ENCODE measurements at places on chromosomes 4 and X.

DNA sequence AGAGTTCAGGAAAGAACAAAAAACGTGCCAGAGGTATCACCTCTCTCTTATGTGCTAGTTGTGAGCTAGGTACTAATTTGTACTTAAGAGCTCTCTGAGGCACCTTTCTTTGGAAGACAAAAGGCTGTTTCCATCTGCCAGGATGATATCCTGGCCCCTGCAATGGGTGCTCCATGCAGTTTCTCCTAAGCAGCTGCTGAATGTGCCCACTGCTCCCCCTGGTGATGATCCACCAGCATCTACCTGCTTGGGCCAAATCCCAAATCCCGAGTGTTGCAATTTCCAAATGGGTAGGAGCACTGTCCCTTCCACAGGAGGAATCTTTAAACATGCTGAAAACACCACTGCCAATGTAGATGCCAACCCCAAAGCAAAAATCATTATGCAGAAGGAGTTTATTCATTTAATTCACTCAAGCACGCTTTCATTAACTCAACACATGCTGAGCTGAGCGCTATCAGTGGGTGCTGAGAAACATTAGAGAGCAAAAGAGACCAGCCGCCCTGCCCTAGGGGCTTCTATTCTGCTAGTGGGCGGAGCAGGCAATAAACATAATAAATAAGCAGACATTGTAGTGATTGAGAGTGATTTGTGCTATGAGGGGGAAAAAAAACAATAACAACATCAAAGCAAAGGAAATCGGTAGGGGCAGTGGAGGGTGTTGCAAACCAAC lies 69.6 kb upstream of the C4orf50 start:
- DNase-seq: peak; percentile 55

DNA sequence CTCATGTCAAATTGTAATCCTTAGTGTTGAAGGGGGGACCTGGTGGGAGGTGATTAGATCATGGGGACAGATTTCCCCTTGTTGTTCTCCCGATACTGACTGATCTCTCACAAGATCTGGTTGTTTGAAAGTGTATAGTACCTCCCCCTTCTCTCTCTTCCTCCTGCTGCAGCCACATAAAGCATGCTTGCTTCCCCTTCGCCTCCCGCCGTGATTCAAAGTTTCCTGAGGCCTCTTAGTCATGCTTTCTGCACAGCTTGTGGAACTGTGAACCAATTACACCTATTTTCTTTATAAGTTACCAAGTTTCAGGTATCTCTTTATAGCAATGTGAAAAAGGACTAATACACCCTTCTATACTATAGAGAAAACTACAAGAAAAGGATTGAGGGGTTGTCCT lies 1170.5 kb upstream of the AGA start:
- DNase-seq: no peak

- no peak for DNase-seq
These were observed 50.4 kb downstream of the TBC1D9 start for GRCh38 chr4:140705625-140706275.

GRCh38 chr4:65580551-65580950 lies 89.7 kb downstream of the EPHA5 start:
- DNase-seq: peak; percentile 40

DNA sequence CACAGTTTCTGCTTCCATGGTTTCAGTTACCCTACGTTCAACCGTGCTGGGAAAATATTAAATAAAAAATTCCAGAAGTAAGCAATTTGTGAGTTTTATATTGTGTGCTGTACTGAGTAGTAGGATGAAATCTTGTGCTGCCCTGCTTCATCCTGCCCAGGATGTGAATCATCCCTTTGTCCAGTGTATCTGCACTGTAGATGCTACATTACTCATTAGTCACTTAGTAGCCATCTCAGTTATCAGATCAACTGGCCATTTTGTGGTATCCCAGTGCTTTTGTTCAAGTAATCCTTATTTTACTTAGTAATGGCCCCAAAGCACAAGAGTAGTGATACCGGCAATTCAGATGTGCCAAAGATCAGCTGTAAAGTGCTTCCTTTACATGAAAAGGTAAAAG lies 97.9 kb downstream of the COX18 start:
- DNase-seq: no peak

DNA sequence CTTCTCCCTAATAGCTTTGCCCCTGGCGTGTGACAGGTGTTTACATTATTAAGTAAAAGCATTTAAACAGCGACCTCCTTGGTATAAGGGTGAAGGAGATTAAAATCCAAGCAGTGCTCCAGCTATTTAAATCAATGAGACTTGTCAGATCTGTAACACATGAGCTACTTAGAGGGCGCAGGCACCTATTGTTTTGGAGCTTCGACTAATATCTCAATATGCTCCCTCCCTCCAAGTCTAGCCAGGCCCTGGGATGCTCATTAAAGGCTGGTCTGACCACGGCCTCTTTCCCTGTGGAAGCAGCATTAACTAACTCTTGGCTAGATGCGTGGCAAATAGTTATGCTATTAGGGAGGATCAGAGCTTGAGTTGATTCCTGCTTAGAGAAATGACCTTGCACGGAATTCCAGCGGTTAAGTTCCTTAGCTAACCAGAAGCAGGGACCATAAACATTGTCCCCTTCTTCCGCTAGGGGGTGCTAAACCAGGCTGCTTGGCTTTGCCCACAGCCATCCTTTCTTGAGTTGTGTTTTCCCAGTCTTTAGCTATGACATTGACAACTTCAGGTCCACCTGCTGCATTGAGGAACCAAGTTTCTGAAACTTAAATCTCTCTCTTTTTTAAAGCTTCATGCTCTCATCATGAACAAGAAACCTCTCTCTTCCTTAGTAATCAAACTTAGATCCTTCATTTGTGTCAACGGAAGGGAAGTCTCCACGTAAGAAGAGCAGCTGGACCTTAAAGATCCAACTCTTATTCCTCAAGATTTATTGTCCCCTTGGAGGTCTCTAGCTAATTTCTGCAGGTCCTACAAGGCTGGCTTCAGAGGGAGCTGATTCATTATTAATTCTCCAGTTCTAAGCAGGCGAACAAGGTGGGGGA lies 80.7 kb upstream of the IGFBP7 start:
- DNase-seq: peak; percentile 29

GRCh38 chr4:10092481-10093270 lies 23.9 kb downstream of the WDR1 start:
- no peak for DNase-seq

- peak; percentile 12 for DNase-seq
These were observed 851.7 kb upstream of the PCDH10 start for GRCh38 chr4:132297346-132297745.

GRCh38 chr4:18227880-18228279 lies 206.3 kb upstream of the LCORL start:
- no peak for DNase-seq

- DNase-seq: no peak
These were observed 887.3 kb upstream of the DIAPH2 start for GRCh38 chrX:95797344-95797743.

DNA sequence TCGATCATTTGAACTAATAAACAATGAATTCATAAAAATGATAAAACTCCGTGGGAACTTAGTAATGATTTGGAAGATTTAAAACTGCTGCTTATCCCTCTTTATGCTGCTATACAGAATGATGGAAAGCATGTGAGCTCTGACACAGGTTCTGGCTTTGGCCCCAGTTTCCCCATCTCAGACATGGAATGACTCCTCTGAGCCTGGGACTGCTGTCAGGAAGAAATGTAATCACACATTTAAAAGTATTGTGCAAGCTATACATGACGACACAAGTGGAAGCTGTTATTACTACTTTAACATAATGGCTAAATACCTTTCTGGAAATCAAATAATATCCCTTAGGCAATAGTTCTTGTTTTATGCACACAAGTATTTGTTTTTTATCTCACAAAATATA lies 161.7 kb downstream of the DCHS2 start:
- no peak for DNase-seq

DNA sequence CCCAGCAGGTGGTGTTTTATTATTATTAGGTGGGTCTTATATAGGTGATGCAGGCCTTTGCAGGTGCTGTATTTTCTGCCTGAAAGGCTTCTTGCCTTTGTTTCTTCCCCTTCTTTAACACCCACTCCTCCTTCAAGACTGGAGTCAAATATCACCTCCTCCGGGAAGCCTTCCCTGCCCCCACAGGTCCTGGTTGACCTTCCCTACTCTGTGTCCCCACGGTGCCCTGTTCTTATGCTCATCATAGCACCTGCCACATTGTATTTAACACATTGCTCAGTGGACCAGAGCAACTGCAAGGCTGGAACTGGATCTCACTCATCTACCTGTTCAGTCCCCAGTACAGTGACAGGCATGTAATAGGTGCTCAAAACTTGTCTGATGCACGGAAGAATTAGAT lies 39.8 kb upstream of the LGI2 start:
- DNase-seq: no peak

GRCh38 chr4:9704551-9705332 lies 76.7 kb upstream of the DRD5 start:
- no peak for DNase-seq

GRCh38 chr4:24745172-24745895 lies 50.0 kb upstream of the SOD3 start:
- DNase-seq: no peak

DNA sequence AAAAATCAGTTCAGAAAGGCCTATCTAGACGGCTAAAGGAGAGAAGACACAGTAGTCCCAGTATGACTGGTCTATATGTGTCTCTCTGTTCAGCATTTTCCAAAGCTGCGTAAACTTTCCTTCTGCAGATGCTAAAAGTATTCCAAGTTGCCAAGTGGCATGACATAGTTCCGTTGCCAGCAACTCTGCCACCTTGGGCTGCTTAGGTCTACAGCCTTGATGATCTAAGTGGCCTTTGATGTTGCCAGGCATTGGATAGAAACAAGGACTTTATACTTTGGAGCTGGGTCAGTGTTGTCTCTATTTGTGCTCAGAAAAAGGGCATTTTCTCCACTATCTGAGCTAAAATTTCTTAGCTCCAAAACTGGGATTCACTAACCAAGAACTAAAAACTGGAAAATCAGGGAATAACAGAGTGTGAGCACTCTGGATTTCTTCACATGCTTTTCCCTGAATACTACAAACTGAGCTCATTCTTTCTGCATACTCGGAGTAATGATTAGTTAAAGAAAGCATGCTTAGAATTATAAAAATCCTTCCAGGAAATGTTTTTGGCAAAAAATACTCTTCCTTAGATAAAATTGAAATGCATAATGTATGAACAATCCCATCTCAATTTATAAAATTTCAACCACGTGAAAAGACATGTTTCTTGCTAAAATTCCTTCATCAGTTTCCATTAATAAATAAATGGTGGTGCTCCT lies 191.4 kb downstream of the ADAMTS3 start:
- no peak for DNase-seq

- DNase-seq: no peak
These were observed 32.5 kb upstream of the SLC2A9 start for GRCh38 chr4:10053635-10054453.

DNA sequence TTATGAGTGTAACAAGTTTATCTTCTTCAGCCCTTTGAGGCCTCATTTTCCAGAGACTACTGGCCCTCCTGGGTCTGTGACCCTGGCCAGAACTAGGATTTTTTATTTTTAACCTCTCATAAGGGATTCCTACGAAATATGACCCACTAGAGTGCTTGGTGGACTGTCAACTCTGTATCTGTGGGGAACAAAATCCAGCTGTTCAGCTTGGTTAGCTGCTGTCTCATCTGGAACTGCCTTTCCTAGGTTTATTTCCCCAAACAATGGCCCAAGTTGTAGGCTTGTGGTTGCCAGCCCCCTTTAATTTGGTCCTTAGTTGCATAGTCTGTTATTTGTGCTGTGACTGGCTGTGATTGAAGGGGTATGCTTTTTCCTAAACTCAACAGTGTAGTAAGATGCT lies 56.2 kb downstream of the NHS start:
- no peak for DNase-seq

- DNase-seq: no peak
These were observed 33.9 kb upstream of the SLC9A7 start for GRCh38 chrX:46792810-46793188.

DNA sequence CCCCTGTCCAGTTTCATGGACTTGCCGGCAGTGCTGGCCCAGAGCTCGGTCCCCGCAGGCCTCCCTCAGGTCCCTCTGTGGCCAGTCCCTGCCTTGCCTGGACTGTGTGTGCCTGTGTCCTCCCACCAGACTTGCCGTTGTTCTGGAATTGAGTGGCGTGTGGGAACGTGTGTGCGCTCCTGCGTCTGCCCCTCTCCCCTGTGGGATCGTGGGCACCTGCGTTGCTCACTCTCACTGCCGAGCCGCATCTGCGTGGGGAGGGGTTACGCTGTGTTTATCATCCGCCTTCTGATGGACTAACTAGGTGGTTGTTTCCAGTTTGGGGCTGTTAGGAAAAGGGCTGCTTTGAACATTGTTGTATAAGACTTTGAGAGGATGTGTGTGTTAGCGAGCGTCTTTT lies 21.2 kb downstream of the PCGF3 start:
- DNase-seq: no peak

DNA sequence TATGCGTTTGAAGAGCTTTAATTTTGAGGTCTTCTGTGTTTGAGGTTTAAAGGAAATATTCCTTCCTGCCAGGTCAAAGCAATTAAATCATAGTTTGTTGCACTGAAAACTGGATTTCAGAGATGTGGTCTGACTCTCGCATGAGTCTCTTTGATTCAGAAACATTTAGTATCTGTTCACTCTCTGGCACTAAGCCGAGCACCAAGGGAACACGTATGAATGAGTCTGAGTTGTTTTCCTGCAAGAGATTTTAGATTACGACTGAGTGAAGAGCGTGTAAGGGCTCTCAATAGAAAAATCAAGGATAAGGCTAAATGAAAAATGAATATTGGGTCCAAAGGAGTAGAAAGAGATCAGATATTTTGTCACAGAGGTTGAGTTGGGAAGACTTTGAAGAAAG lies 875.4 kb upstream of the PRKX start:
- DNase-seq: peak; percentile 10

- no peak for DNase-seq
These were observed 37.5 kb downstream of the PNPLA4 start for GRCh38 chrX:7889680-7890079.

- DNase-seq: no peak
These were observed 183.1 kb upstream of the S100G start for GRCh38 chrX:16466640-16467432.

- DNase-seq: no peak
These were observed 40.6 kb downstream of the ABLIM2 start for GRCh38 chr4:8118035-8118434.

- no peak for DNase-seq
These were observed 383.6 kb downstream of the BMPR1B start for GRCh38 chr4:95141361-95141760.

GRCh38 chr4:94545296-94545695 lies 93.6 kb downstream of the PDLIM5 start:
- no peak for DNase-seq

DNA sequence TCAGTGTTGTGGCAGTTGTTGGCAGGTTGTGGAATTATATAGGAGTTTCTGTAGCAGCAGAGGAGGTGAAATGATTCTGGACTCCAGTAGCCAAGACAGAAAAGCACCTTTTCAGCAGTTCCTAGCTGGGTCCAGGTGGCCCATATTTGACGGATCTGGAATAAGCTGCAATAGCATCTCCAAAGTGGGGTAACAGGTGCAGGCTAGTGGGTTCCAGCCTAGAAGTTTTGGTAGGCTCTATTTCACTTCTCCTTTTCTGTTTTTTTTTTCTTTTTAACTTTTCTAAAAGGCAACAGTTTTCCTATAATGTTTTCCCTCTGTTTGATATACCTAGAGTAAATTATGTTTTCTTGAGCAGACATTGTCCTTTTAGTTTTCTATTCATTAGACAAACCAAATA lies 392.5 kb downstream of the C4orf33 start:
- no peak for DNase-seq

- DNase-seq: no peak
These were observed 1.1 kb upstream of the SH3BP2 start for GRCh38 chr4:2791518-2792395.
